ENCODE measurements at places on chromosomes 4 and X. TPM values are rescaled to one million over a fixed set of nuclear protein-coding genes. Genes with fewer than 3 reads are reported as not detected.

Gene PLS3
- total RNA-seq = 102 TPM

- no peak for DNase-seq
Measured at GRCh38 chr4:752196-752861, 46.7 kb downstream of the PCGF3 start.

Gene C4orf46
- total RNA-seq = 29.9 TPM

GRCh38 chrX:137550665-137551261 is 15.2 kb upstream of the ZIC3 start:
- no peak for DNase-seq

DNA sequence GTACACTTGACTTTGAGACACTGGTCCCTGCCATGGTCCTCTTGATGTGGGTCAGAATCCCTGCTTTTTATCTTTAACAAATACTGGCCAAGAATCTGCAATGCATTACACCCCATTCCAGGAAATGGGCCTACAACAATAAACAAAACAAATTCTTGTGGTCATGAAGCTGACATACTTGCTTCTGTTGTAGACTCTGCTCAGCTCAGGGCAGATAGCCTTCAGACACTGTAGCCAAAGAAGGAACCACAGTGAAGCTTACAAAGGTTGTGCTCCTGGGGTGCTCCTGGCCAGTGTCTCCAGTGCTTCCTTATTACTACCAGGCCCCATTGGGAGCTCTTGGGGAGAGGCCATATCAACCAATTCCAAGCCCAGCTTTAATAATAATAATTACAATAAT is 21.8 kb downstream of the KIAA1210 start:
- DNase-seq = no peak

DNA sequence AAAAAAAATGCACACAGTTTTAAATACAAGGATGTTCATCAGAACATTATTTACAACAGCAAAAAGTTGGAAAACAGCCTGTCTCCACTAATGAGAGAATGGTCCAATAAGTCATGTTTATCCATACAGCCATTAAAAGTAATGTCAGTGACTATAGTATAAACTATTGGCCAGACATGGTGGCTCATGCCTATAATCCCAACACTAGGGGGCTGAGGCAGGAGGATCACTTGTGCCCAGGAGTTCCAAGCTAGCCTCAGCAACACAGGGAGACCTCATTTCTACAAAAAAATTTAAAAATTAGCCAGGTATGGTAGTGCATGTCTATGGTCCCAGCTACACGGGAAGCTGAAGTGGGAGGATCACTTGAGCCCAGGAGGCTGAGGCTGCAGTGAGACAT is 48.1 kb upstream of the IL13RA1 start:
- DNase-seq = no peak

DNA sequence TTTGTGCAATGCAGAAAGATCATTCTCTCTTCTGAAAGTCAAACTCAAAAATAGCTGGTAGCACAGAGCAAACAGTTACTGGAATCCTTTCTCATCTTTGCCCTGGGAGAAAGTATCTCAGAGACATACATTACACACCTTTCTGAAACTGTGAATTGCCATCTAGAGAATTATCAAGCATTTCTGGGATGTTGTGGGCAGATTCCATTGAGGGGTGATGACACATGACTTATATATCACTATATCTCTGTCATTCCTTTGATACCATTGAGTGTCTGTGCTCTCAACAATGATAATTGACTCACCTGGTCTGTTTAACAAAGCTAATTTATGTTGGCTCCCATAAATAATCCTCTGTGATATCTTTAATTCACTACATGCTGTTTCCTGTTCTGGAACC is 13.0 kb downstream of the SLIT2 start:
- DNase-seq = no peak

- no peak for DNase-seq
Measured at GRCh38 chr4:134906404-134907023, 704.9 kb upstream of the PABPC4L start.
